Activated CD8-positive, alpha-beta T cell treated with anti-CD3 and anti-CD28 coated beads for 36 hours (primary cell): ENCODE measurements at places on chromosomes 12 and 14. TPM values are rescaled to one million over a fixed set of nuclear protein-coding genes. Genes with fewer than 3 reads are reported as not detected.

DNA sequence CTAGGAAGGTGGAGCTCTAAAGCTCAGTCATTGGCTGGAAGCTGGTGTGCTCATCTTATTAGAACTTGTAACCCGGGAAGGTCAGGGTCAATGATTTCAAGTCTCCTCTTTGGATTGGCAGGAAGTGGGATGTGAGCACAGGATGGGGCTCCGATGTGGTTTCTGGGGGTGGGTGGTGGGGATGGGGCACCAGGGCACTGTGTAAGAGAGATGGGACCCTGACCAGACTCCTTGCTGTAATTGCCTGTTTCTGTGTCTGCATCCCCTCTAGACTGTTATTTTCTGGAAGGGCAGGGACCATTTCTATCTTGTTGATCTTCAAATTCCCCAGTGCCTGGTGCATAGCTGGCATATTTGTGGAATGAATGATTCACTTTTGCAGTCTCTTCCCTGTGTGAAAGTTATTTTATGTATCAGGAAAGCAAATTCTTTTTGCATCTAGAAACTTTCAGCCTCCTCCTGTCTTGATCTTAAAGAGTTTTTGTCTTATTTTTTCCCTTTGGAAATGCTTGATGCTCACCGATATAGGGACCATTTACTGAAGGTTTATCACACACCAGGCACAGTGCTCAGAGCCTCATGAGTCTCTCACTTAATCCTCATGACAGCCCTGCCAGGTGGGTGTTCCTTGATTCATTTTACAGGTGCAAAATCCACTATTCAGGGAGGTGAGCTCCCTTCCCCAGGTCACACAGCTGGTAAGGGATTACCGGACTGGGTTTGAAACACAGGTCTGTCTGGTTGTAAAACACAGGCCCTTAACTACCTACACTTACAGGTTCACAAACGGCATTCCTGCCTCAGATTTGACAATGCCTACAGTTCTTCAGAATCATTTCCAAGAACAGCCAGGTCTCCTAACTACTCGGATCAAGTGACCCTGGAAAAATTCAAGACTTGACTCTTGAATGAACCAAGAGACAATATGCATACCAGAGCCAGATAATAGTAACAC, 86.9 kb upstream of the IGF1 start:
- no peak for DNase-seq
- no peaks in the 10 kb centered on the region for H3K36me3 ChIP-seq
- no peak overlapping the region for H3K27ac ChIP-seq

DNA sequence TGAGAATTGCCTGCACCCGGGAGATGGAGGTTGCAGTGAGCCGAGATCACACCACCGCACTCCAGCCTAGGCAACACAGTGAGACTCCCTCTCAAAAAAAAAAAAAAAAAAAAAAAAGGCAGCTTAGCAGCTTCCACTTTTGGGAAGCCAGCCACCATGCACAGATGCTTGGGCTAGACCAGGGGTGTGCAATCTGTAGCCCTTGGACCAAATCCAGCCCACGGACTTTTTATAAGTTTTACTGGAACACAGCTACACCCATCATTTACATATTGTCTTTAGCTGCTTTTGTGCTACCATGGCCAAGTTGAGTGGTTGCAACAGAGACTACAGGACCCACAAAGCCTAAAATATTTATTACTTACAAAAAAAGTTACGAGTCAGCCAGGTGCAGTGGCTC, 6.7 kb downstream of the CIT start:
- H3K27ac ChIP-seq: no peak overlapping the region
- H3K4me1 ChIP-seq: no peaks in the 10 kb centered on the region
- no peaks in the 10 kb centered on the region for H3K27me3 ChIP-seq
- no peak for DNase-seq
- H3K4me3 ChIP-seq: no peak overlapping the region
- H3K36me3 ChIP-seq: peaks cover 22% of the 10 kb centered on the region

- H3K36me3 ChIP-seq: peaks cover 13% of the 10 kb centered on the region
- peak; percentile 88 for DNase-seq
- peak overlapping the region; percentile 96 for H3K27ac ChIP-seq
- H3K27me3 ChIP-seq: no peaks in the 10 kb centered on the region
- peaks cover 74% of the 10 kb centered on the region for H3K4me1 ChIP-seq
Measured at GRCh38 chr12:44847888-44848702, 28.0 kb downstream of the NELL2 start.

GRCh38 chr12:87870493-87871460, 158.4 kb downstream of the C12orf50 start:
- no peaks in the 10 kb centered on the region for H3K4me1 ChIP-seq
- H3K27me3 ChIP-seq: no peaks in the 10 kb centered on the region
- no peak overlapping the region for H3K4me3 ChIP-seq
- no peaks in the 10 kb centered on the region for H3K36me3 ChIP-seq

- no peak for DNase-seq
- peaks cover 56% of the 10 kb centered on the region for H3K4me1 ChIP-seq
- H3K27ac ChIP-seq: no peak overlapping the region
- no peak overlapping the region for H3K4me3 ChIP-seq
Measured at GRCh38 chr12:96912261-96912660, 5.2 kb downstream of the NEDD1 start.

DNA sequence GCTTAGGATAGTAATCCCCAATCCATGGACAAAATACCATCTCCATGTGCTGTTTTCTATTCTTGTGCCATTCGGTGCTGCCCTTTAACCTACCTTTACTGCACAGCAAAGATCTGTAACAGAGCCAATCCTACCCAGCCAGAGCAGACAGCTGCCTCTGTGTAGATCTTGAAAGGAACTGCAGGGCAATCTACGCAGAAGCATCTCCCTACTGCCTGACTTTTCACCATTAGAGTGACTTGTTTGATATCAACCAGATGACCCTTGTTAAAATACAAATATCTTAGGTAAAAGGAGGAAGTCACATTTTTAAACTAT, 33.9 kb upstream of the PPM1A start:
- H3K4me3 ChIP-seq: no peak overlapping the region
- no peak for DNase-seq
- H3K27ac ChIP-seq: no peak overlapping the region
- H3K36me3 ChIP-seq: no peaks in the 10 kb centered on the region
- no peaks in the 10 kb centered on the region for H3K27me3 ChIP-seq

- H3K4me3 ChIP-seq: no peak overlapping the region
- no peak overlapping the region for H3K27ac ChIP-seq
- H3K27me3 ChIP-seq: no peaks in the 10 kb centered on the region
- no peaks in the 10 kb centered on the region for H3K4me1 ChIP-seq
Measured at GRCh38 chr12:58648176-58648575, 272.1 kb downstream of the LRIG3 start.

DNA sequence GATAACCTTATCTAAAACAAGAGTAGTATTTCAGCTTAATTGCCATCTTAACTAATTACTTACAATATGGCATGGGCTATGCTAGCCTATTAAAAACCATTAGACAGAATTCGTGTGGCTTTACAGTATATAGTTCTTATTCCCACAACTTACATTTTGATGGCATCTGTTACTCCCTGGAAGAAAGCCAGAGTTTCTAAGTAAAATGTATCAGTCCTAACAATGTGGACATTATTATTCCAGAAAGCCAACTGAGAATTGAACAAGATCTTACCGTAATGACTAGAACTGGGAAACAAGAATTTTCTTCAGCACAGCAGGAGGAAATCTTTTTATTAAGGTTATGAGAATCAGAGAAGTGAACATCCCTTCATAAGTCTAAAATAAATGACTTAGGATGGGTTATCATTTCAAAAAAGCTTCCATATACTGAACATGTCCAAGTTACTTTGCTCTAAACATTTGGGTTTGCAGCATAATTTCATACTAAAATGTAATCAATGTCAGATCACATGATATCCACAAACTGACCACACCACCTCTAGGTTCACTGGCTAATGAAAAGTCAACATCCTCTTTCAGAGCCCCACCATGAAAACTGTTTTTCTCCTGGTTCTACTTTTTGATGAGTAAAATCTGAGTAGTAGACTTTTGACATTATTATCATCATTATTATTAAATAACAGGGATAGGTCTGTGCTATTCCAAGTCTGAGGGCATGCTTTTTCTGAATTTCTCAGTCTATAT, 179.7 kb downstream of the SSPN start:
- H3K4me3 ChIP-seq: no peak overlapping the region
- H3K27ac ChIP-seq: no peak overlapping the region
- no peaks in the 10 kb centered on the region for H3K36me3 ChIP-seq
- no peak for DNase-seq
- no peaks in the 10 kb centered on the region for H3K27me3 ChIP-seq
- H3K4me1 ChIP-seq: no peaks in the 10 kb centered on the region

GRCh38 chr12:2795291-2796186, 769 bp downstream of the FKBP4 start:
- H3K36me3 ChIP-seq: peaks cover 47% of the 10 kb centered on the region
- H3K4me1 ChIP-seq: peaks cover 29% of the 10 kb centered on the region
- peak overlapping the region; percentile 92 for H3K4me3 ChIP-seq
- H3K27ac ChIP-seq: peak overlapping the region; percentile 84
- peak; percentile 76 for DNase-seq

- no peaks in the 10 kb centered on the region for H3K36me3 ChIP-seq
- H3K27ac ChIP-seq: no peak overlapping the region
- peak overlapping the region; percentile 57 for H3K4me3 ChIP-seq
- no peak for DNase-seq
Measured at GRCh38 chr12:2960996-2961616, 1.9 kb downstream of the TEAD4 start.

DNA sequence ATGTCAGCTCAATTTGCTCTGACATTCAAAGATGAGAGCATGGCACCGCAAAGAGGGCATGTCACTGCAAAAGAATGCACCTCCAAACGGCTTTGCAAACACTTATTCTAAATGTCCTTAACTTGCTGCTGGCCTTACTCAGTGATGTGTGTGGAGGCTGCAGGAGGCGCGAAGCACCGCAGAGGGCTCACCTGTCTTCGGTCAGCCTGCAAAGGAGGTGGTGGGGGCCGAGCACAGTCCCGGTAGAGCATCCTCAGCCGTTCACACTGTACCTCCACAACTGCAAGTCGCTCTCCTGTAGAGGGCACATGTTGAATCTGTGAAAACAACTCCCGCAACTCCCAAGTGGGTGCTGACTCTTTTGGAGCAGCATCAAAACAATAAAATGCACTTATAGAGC, 93.8 kb downstream of the TRAFD1 start:
- H3K27me3 ChIP-seq: no peaks in the 10 kb centered on the region
- no peak for DNase-seq
- peaks cover 6% of the 10 kb centered on the region for H3K36me3 ChIP-seq
- H3K4me1 ChIP-seq: no peaks in the 10 kb centered on the region
- H3K4me3 ChIP-seq: no peak overlapping the region

The PPP1CC gene
- total RNA-seq: 242 TPM

The CELA1 gene
- not detected for total RNA-seq
